ENCODE measurements at places on chromosomes 4 and X. TPM values are rescaled to one million over a fixed set of nuclear protein-coding genes. Genes with fewer than 3 reads are reported as not detected.

ATP2B3 gene
- polyA plus RNA-seq, result not detected

SHROOM3 gene
- not detected for polyA plus RNA-seq

ZAR1 gene
- polyA plus RNA-seq, result not detected

ADH1C gene
- polyA plus RNA-seq, result not detected

SMIM10L2A gene
- not detected for polyA plus RNA-seq

PLS3 gene
- 0.32 TPM for polyA plus RNA-seq

CHIC2 gene
- 56.6 TPM for polyA plus RNA-seq

DNA sequence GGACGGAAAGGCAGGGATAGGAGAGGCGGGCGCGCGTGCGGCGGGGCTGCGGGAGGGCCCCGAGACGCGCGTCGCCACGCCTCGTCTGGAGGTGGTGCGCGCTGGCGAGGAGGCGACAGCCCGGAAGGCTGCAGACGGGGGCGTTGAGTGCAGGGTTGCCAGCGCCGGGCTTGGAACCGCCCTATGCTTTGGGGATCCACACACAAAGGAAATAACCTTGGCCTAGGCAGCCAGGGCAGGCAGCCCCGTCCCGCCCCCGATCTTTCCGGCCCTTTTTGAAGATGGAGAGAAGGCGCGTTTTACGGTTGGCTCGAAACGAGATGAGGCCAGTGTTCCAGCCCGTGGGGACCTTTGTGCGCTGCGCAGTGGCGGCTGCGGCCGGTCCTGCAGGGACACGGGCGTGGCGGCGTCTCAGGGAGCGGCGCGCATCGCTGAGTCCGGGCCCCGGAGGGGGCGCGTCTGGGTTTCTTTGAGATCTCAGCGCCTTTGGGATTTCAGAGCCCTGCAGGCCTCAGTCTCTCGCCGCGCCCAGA lies 50.8 kb upstream of the TRIM2 start:
- peaks cover 31% of the 10 kb centered on the region for H3K4me1 ChIP-seq
- H3K27ac ChIP-seq, result peak overlapping the region; percentile 93
- no peaks in the 10 kb centered on the region for H3K36me3 ChIP-seq
- DNase-seq, result peak; percentile 66

DNA sequence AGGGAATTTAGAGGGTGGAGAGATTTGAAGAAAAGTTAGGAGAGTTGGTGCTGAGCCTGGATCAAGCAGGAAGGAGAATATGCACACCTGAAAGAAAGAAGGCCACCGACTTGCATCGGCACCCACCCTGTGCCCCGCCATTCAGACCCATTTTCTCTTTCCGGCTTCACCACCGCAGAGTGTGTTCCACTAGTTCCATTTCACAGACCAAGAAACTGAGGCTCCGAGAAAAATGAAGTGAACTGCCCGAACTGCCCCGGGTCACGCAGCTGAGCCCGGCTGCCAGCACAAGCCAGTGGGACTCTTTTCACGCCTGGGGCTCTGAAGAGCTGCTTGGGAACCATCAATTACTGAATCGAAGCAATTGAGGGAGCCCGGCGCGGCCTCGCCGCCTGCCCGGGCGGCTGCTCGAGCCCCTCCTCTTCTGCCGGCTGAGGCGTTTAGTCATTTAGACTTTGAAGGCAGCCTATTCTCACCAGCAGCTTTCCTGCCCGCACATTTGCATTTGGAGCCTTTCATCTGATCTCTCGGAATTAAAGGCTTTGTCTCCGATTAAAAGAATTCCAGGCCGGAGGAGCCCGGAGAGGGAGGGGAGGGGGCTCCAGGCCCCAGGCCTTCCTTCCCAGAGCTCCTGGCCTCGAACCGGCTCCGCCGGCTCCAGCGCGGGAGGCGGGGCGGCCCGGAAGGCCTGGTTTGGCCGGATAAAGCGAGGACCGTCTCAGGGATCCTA lies 140.2 kb upstream of the PJA1 start:
- no peaks in the 10 kb centered on the region for H3K36me3 ChIP-seq
- H3K4me1 ChIP-seq, result no peaks in the 10 kb centered on the region
- peaks cover 4% of the 10 kb centered on the region for H3K27me3 ChIP-seq
- no peak overlapping the region for H3K4me3 ChIP-seq
- no peak overlapping the region for H3K27ac ChIP-seq

DNA sequence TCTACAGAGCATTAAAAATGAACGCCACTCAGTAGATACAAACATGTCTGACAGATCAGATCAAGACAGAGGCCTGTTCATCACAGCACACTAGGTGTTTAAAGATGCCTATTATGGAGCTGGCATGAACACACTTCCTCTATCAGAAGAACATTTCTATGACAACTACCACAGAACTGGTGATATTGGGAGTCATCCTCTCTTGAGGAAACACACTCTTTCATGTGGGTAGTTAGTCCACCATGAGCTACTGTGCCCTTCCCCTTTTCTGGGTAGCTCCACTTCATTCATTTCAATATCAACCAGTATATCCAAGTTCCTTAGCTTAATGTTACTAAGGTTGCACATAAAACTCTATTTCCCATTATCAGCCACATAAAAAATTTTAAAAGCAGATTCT lies 46.7 kb downstream of the MAOB start:
- H3K4me3 ChIP-seq, result no peak overlapping the region
- no peak overlapping the region for H3K27ac ChIP-seq
- H3K27me3 ChIP-seq, result peaks cover 5% of the 10 kb centered on the region
- no peak for DNase-seq
- no peaks in the 10 kb centered on the region for H3K36me3 ChIP-seq

GRCh38 chrX:12139934-12140611 lies 1.8 kb downstream of the FRMPD4 start:
- no peak for DNase-seq
- H3K4me3 ChIP-seq, result no peak overlapping the region
- no peak overlapping the region for H3K27ac ChIP-seq
- peaks cover 15% of the 10 kb centered on the region for H3K27me3 ChIP-seq

GRCh38 chrX:130563476-130563875 lies 161.7 kb downstream of the RBMX2 start:
- no peak for DNase-seq
- H3K36me3 ChIP-seq, result no peaks in the 10 kb centered on the region

GRCh38 chr4:72314869-72315268 lies 254.2 kb downstream of the ADAMTS3 start:
- H3K4me1 ChIP-seq, result no peaks in the 10 kb centered on the region
- no peak for DNase-seq
- H3K27ac ChIP-seq, result no peak overlapping the region
- no peaks in the 10 kb centered on the region for H3K36me3 ChIP-seq
- no peak overlapping the region for H3K4me3 ChIP-seq

DNA sequence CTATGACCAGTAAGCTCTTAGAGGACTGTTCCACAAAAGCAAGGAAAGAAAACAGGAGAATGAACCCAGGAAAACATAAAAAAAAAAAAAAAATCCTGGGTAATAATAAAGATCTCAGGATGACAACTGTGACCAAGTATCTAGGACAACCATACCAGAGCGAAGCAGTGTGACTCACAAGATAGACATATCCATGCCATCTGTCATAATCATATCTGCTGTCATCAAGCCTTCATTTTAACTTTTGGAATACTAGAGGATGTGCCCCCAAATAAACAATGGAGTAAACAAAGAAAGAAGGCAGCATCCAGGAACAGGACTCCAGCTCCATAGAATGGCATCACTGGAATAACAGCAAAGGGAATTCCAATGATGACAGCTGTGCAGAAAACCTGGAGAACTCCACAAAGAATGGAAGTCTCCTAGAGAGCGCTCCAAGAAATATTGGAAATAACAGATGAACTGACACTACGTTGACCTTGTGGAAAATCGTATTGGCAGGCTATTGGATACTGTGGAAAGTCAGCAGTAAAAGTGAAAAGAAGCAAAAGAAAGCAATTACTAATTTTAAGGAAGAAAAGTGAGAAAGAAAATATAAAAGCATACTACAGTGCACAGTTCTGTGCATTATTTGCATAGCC lies 35.3 kb downstream of the HPGDS start:
- H3K27ac ChIP-seq, result no peak overlapping the region
- DNase-seq, result no peak
- H3K27me3 ChIP-seq, result no peaks in the 10 kb centered on the region
- H3K4me3 ChIP-seq, result no peak overlapping the region
- H3K4me1 ChIP-seq, result no peaks in the 10 kb centered on the region
- H3K36me3 ChIP-seq, result no peaks in the 10 kb centered on the region

- no peaks in the 10 kb centered on the region for H3K4me1 ChIP-seq
- no peaks in the 10 kb centered on the region for H3K36me3 ChIP-seq
- no peak for DNase-seq
- H3K27me3 ChIP-seq, result peaks cover 15% of the 10 kb centered on the region
Measured at GRCh38 chr4:8820178-8821102, 51.2 kb downstream of the HMX1 start.

GRCh38 chr4:1393866-1394265 lies 12.4 kb downstream of the NKX1-1 start:
- no peaks in the 10 kb centered on the region for H3K4me1 ChIP-seq
- H3K27me3 ChIP-seq, result peaks cover 5% of the 10 kb centered on the region
- DNase-seq, result no peak
- no peak overlapping the region for H3K27ac ChIP-seq
- peaks cover 16% of the 10 kb centered on the region for H3K36me3 ChIP-seq
- no peak overlapping the region for H3K4me3 ChIP-seq

- H3K27me3 ChIP-seq, result no peaks in the 10 kb centered on the region
- no peak overlapping the region for H3K27ac ChIP-seq
- no peaks in the 10 kb centered on the region for H3K36me3 ChIP-seq
- no peaks in the 10 kb centered on the region for H3K4me1 ChIP-seq
Measured at GRCh38 chr4:33111117-33111516, 2390.9 kb downstream of the PCDH7 start.

DNA sequence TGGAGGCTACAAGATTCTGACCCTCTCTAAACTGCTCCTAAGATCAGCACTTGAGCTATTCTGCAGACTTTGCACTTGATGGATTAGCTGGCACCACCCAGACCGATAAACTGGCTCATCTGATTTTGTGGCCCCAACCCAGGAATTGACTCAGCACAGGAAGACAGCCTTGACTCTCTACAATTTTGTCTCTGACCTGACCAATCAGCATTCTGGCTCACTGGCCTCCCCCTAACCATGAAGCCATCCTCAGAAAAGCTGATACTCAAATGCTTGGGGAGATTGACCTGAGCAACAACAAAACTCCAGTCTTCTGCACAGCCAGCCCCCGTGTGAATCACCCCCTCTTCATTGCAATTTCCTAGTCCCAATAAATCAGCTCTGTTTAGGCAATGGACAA lies 195.4 kb upstream of the PPP1R2C start:
- no peak overlapping the region for H3K4me3 ChIP-seq
- H3K27ac ChIP-seq, result no peak overlapping the region
- DNase-seq, result no peak
- peaks cover 11% of the 10 kb centered on the region for H3K4me1 ChIP-seq

DNA sequence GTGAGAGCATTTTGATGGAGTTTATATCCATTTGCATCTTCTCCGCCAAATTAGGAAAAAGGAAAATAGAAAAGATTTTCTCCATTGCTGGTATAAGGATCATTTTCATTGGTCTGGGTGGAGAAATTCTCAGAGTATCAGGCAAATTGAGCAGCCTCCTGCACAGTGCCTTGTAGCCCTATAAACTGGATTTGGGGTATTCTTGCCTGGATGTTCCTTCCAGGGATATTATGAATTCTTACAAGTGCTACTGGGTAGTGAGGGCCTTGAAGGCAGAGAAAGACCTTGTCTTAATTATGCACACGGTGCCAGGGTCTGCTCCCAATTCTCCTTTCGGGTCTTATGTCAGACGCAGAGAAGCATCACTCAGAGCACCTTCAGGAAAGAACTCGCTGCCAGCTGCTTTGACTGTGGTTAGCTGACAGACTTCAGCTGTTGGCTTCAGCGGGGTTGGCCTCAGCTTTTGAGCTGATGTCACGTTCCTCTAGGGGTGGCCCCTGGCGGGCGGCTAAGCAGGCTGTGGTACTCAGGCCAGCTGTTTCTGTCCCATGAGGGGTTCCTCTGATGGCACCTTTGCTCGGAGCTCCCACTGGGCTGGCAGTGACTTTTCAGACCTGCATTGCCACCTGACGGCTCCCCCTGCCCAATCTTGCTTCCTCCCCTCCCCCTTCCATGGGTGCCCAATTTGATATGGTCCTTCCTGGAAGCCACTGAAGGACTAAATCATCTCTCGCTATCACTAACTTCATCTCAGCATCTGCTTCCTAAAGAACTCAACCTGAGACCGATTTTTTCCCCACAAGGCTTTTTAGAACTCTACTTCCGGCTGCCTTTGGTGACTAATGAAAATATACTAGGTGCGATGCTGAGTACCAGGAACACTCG lies 519.5 kb downstream of the BCOR start:
- H3K4me1 ChIP-seq, result peaks cover 6% of the 10 kb centered on the region
- no peaks in the 10 kb centered on the region for H3K36me3 ChIP-seq
- no peak overlapping the region for H3K27ac ChIP-seq
- H3K27me3 ChIP-seq, result peaks cover 14% of the 10 kb centered on the region
- H3K4me3 ChIP-seq, result peak overlapping the region; percentile 68
